ENCODE measurements at places on chromosomes 3 and 15.

GRCh38 chr3:159860269-159861116 lies 128.1 kb upstream of the IL12A start:
- no peak for DNase-seq

- DNase-seq: no peak
Observed at GRCh38 chr3:63228677-63229076, 49.4 kb upstream of the SYNPR start.

DNA sequence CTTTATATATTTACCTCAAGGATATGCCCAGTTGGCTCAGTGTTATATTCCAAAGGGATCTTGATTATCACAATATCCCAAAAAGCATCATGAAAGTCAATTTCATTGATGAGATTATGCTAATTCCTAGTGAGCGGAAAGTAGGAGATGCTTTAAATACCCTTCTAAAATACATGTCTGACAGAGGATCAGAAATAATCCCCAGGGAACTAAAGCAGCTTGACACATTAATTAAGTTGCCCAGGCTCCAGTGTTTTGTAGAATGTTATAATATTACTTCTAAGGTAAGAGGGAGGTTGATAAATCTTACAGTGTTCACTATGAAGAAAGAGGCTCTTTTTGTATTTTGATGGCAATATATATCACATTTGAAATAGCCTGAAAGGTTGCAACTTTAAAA lies 767.5 kb upstream of the ROBO1 start:
- DNase-seq: no peak

- no peak for DNase-seq
Observed at GRCh38 chr3:126667631-126668449, 12.9 kb upstream of the TXNRD3 start.

DNA sequence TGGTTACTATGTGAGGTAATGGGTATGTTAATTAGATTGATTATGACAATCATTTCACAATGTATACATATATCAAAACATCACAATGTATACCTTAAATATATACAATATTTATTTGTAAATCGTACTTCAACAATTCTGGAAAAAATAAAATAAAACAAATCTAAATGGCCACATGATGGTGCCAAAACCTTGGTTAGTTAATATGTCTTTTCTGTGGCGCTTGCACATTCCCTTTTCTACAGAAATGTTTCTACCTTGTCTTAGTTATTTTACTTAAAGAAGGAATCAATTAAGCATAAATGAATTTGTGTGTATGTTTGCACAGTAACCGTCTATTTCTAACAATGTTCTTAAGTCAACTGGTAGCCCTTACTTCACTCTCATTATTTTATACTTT lies 53.4 kb downstream of the OXSM start:
- no peak for DNase-seq
